ENCODE measurements at places on chromosomes 5 and 9. TPM values are rescaled to one million over a fixed set of nuclear protein-coding genes. Genes with fewer than 3 reads are reported as not detected.

Gene NHP2
- 201 TPM for polyA plus RNA-seq

Gene FGF10
- 3.5 TPM for polyA plus RNA-seq

Gene IL31RA
- not detected for polyA plus RNA-seq

Gene RIMOC1
- 4.5 TPM for polyA plus RNA-seq

Gene PCDHB13
- 1.7 TPM for polyA plus RNA-seq

Gene STC2
- polyA plus RNA-seq, result 2.0 TPM

Gene NSD1
- 8.7 TPM for polyA plus RNA-seq

Gene PCDH12
- polyA plus RNA-seq, result 2.7 TPM

Gene PHF24
- 0.19 TPM for polyA plus RNA-seq

Gene DOCK2
- polyA plus RNA-seq, result 7.0 TPM

Gene CFAP157
- 0.41 TPM for polyA plus RNA-seq

Gene PFN3
- polyA plus RNA-seq, result not detected

Gene TARS1
- 67.1 TPM for polyA plus RNA-seq

Gene PFDN1
- 94.8 TPM for polyA plus RNA-seq

Gene WHRN
- 2.6 TPM for polyA plus RNA-seq

Gene RHOBTB3
- 75.1 TPM for polyA plus RNA-seq

Gene BAG1
- 121 TPM for polyA plus RNA-seq

Gene OR1J2
- polyA plus RNA-seq, result not detected

Gene IFNA21
- not detected for polyA plus RNA-seq

Gene MRRF
- polyA plus RNA-seq, result 24.3 TPM

Gene QRFP
- 0.12 TPM for polyA plus RNA-seq

Gene FAM81B
- not detected for polyA plus RNA-seq

Gene BRINP1
- polyA plus RNA-seq, result not detected

Gene C1QTNF3
- polyA plus RNA-seq, result 4.4 TPM

Gene SYK
- 5.4 TPM for polyA plus RNA-seq

Gene PCDHGA1
- polyA plus RNA-seq, result 0.10 TPM

Gene FXN
- 8.3 TPM for polyA plus RNA-seq

Gene LRRC26
- 0.40 TPM for polyA plus RNA-seq

Gene FOXD4
- not detected for polyA plus RNA-seq

Gene SLC34A1
- polyA plus RNA-seq, result not detected

Gene DNAI1
- polyA plus RNA-seq, result 0.10 TPM

Gene NKD2
- 8.8 TPM for polyA plus RNA-seq

Gene CCDC152
- 2.6 TPM for polyA plus RNA-seq

Gene DOCK8
- polyA plus RNA-seq, result 2.4 TPM

Gene INSL4
- not detected for polyA plus RNA-seq

Gene HK3
- 21.6 TPM for polyA plus RNA-seq

Gene CARTPT
- polyA plus RNA-seq, result 0.34 TPM
